Activated CD4-positive, CD25-positive, alpha-beta regulatory T cell (primary cell): ENCODE measurements at places on chromosomes 12 and 14.

GRCh38 chr14:71764701-71765382 lies 167.4 kb upstream of the RGS6 start:
- DNase-seq = no peak

GRCh38 chr12:18658829-18659228 lies 79.0 kb downstream of the PLCZ1 start:
- no peak for DNase-seq

DNA sequence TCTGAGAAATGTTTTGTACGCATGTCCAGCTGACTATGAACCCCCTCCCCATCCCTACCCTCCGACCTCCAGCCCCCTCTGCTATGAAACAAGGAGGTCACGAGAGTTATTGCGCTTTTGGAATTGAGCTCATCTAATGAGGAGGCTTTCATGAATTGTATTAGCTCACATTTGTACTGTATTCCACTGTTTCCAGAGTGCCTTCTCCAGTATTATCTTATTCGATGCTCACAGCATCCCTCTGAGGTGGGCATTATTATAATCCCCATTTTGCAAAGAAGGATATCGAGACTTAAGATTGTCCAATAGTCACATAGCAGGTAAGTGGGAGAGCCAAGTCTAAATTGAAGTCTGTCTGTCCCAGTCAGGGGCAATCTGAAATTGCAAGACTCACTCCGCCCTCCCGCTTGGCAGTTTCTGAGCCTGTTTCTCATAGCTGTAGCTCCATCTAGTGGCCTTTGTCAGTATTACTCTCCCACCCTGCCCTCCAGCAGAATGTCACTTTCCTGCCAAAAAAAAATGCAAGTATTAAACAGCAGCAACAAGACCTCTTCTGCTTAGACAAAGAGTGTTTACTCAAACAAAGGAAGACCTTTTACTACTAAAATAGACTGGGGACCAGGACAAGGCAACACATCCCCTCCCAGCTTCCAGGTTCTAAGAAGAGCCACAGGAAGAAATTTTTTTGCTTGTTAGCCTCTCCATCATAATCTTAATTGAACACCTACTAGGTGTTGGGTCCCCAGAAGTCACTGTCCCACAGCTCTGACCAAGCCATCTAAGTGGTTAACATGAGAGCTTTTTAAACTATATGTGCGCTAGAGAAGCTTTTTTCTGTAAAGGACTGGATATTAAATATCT lies 48.6 kb upstream of the TMEM233 start:
- peak; percentile 1 for DNase-seq

GRCh38 chr12:67099858-67100257 lies 169.3 kb upstream of the CAND1 start:
- no peak for DNase-seq

- no peak for DNase-seq
These were observed 111.8 kb downstream of the PLEKHG7 start for GRCh38 chr12:92814584-92814983.

DNA sequence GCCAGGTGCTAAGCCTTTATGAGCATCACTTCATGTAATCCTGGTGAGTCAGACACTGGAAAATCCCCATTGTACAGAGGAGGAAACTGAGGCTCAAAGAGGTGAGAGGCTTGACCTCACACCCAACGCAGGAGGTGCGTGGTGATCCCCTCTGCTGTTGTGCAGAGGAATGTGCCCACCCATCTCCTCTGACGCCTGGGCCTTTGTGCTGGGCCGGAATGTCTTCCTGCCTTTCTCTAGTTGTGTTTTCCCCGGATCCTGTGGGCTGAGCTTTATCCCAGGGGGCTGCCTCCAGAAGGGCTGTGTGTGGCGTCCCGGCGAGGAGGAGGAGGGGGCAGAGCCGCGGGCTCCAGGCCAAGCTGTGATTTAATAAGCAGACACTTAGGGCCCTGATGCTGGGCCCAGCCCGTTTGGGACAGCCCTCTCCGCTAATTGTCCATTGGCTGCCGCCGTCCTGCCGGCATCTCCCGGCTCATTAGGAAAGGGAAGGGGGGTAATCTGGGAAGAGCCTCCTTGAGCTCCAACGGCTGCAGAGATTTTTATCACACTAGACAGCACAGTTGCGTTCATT lies 653.6 kb downstream of the MED13L start:
- DNase-seq = no peak

DNA sequence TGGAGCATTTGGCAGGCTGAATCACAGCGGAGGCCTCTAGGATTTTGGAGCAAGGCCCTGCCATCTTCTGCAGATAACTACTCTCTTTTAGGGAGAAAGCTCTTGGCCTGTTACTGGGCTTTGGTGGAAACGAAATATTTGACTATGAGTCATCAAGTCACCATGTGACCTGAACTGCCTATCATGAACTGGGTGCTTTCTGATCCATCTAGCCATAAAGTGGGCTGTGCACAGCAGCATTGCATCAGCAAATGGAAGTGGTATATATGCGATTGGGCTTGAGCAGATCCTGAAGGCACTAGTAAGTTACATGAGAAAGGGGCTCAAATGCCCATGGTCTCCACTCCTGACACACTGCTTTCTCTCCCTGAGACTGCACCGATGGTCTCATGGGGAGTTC lies 21.1 kb downstream of the GYS2 start:
- DNase-seq = no peak

DNA sequence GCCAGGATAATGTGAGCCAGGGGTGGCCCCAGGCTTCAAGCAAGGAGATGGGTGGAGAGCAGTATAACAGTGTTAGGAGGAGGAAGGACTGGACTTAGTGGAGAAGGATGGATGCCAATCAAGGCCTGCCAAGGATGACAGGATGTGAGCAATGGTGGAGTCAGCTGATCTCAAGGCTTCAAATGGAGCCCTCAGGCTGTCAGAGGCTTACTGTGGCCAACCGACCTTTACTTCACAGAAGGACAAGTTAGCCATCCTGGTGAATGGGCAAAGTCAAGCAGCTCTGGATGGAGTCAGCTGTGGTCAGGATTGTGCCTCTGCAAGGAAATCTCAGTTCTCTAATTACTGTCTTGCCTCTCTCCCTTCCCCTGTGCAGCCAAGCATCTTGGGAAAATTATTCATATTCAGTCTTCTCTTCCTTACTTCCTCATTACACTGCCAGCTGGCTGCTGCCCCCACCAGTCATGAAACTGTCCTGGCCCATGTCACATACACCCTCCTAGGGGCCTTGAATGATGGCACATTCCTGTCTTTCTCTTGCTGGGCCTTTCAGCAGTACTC lies 7.6 kb upstream of the STAT6 start:
- no peak for DNase-seq

GRCh38 chr14:95340201-95340697 lies 20.5 kb upstream of the CLMN start:
- no peak for DNase-seq

GRCh38 chr14:77459072-77459723 lies 1.3 kb downstream of the AHSA1 start:
- no peak for DNase-seq

GRCh38 chr14:79328863-79329262 lies 882.4 kb downstream of the DIO2 start:
- no peak for DNase-seq

GRCh38 chr12:44654646-44655639 lies 221.2 kb downstream of the NELL2 start:
- DNase-seq = no peak

GRCh38 chr14:65412856-65413738 lies 567 bp downstream of the FUT8 start:
- DNase-seq = no peak

- no peak for DNase-seq
These were observed 224.3 kb downstream of the PELI2 start for GRCh38 chr14:56342494-56342942.

GRCh38 chr12:52230364-52231281 lies 2.4 kb upstream of the KRT7 start:
- no peak for DNase-seq

GRCh38 chr12:130748786-130749185 lies 32.7 kb upstream of the RIMBP2 start:
- no peak for DNase-seq

GRCh38 chr14:73460691-73461127 lies 2.4 kb upstream of the NUMB start:
- no peak for DNase-seq

DNA sequence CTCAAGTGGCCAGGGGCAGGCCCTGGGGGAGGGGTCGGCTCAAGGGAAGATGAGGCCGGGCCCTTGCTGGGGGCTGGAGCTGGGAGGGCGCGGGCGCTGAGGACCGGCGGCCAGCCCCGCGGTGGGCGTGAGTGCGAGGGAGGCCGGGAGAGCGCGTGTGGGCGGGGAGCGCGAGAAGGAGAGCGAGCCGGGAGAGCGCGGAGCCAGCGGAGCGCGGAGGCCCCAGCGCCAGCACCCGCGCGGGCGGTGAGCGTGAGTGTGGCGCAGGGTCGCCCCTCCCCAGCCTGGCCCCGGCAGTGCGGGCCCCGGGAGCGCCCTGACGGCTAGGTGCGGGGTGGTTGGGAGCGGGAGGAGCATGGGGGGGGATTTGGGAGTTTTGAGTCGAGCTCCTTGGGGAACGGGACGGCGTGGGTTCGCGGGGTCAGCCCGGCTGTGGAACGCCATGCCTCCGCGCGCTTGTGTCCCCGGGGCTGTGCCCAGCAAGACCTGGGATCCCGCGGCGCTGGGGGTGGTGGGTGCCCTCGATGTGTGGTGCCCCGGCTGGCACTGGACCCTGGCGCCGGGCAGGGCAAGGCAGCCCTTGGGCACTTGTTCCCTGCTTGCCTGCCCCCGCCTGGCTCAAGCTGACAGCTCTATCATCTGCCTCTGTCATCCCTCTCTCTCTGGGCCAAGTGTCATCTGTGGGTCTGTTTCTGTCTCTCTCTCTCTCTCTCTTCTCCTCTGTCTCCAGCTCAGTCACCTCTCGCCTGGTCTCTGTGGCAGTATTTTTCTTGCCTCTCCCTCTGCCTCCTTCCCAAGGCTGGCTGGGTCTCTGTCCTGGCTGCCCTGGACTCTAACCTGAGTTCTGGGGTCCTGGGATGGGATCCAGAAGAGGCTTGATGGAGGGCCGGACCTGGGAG lies at the start of gene LBHD2:
TSS of gene LBHD2 (plus strand) at position 190 of the 899 bp plus-strand sequence. CDS start 1,803 bp downstream, outside the sequence.
- DNase-seq = no peak

DNA sequence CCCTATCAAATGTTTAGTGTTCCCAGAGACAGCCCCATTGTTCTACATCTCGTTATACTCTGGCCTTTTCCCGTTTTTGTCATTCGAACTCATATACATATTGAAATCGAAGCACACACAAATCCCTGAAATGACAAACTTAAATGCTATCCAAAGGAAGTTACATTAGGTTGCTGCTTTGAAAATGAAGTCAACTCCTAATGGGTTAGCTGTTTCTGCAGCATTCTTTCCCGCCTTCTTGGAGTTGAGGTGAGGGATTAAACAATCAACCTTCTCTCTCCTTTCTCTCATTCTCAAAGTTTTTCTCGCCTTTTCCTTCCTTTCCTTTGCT lies 642 bp upstream of the PHC1 start:
- DNase-seq = no peak

GRCh38 chr12:113867258-113867657 lies 98.9 kb downstream of the RBM19 start:
- DNase-seq = no peak

DNA sequence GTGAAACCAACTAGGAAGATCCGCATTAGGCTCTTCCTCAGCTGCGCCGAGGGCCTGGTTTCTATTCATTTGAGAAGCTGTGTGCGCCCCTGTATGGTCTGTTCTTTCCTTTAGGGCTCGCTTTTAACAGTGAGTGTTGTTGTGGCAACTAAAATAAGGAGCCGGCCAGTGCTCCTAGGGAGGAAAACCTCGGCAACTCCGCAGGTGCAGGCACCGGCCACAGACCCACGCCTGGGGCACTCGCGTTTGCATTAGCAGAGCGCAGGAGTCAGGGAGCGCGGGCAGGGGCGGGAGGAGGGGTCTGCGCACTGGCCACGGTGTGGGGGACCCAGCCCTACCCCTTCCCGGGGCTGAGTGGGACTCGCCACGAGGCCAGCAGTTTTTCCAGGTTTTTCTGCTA lies 50.5 kb downstream of the STX2 start:
- DNase-seq = no peak

DNA sequence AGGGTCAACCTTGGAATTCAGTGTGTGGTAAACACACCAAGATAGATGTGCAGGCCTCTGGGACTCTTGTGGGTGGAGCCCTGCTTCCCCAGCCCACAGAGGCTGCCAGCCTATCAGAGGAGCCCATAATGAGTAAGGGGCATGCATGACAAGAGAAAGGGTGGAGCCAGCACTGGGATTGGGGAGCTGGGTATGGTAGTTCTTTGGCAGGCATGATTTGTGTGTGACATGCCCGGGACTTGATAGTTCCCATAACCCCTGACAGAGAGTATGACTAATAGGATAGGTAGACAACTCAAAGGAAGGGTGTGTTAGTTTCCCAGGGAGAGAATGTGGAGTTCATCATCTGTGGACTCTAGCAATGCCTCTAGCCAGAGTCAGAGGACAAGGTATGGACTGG lies 143.0 kb downstream of the EMP1 start:
- no peak for DNase-seq

DNA sequence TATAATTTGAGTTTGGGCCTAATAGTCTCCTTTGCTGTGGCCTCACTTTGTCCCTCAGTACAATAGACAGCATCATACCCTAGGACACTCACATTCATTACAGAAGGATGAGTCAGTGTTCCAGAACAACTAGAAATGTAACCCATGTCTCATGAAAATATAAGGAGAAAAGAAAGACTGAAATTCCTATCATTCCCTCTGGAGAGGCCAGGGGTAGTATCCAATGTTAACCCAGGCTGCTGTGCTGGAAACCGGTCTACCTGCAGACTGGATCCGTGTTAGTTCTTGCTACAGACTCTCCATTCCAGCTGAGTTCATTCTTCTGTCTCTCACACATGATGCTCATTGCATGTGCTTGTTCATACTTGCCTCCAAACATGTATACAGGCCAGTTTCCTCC lies 75.8 kb upstream of the HOXC13 start:
- no peak for DNase-seq

DNA sequence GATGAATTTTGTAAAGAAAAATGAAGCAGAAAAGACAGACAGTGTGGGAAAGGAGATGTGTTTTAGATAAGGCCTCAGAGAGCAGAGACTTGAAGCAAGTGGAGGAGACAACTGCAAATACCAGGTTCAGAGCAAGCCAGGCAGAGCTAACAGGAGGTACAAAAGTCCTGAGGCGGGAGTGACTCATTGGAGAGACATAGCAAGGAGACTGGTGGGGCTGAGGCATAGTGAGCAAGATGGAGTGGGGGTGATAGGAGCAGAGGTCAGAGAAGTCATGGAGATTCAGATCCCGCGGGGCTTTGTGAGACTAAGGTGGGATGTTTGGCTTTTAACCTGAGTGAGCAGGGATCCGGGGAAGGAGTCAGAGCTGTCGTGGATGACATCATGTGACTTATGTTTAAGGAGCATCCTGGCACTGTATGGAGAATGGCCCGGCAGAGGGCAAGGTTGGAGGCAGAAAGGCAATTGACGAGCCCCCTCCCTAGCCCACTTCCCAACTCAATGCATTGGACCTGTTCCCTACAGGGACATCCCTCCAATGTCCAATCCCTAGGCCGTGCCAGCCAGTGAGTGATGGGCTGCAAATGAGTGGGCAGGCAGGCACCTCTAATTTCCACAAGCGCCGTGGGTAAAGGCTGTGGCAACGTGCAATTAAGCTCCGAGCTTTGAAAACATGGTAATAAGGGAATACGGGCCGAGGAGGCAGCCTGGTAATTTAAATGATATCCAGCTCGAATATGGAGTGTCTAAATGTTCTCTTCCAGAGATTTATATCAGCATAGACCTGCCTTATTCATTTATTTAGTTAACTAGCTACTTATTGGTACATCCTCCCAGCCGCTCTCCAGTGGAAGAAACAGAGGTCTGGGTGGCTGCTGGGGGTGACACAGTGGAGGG lies 206.8 kb upstream of the LHX5 start:
- DNase-seq = no peak
